ENCODE measurements at places on chromosomes 11 and 22.

GRCh38 chr11:24005202-24005876 lies 491.5 kb upstream of the LUZP2 start:
- H3K27ac ChIP-seq = no peak overlapping the region

DNA sequence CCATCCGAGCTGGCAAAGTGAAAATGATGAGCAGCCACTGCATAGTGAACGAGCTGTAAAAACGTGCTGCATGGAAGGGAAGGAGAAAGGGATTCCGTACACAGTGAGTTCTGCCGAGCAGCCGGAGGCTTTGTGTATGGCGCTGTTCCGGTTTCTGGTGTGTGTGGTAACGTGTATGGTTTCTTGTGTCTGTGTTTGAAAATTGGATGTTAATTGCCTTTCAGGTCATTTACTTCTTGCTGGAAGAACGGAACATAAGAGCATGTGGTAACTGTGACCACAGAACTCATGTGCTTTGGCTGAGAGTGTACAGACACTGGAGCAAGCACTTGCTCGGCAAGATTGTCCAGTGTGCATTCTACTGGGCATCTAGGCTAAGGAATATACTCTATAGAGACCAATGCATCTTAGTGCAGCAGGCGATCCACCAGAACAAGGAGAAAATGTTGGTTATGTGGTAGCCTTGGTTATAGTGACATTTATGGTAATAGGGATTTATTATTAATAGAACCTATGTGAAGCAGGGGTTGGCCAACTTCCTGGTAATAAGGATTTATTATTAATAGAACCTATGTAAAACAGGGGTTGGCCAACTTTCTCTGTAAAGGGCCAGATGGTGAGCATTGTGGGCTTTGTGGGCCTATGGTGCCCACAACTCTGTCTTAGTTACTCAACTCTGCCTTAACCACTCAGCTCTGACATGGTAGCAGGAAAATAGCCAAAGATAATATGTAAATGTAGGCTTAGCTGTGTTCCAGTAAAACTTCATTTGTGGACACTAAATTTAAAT lies 49.2 kb downstream of the GRAMD1B start:
- DNase-seq = no peak
- no peaks in the 10 kb centered on the region for H3K36me3 ChIP-seq
- no peak overlapping the region for H3K27ac ChIP-seq
- peaks cover 3% of the 10 kb centered on the region for H3K27me3 ChIP-seq
- H3K4me1 ChIP-seq = peaks cover 2% of the 10 kb centered on the region

GRCh38 chr11:56948991-56949515 lies 39.7 kb upstream of the OR5AK2 start:
- no peak overlapping the region for H3K27ac ChIP-seq
- no peaks in the 10 kb centered on the region for H3K36me3 ChIP-seq
- H3K4me3 ChIP-seq = no peak overlapping the region
- DNase-seq = no peak
- H3K27me3 ChIP-seq = no peaks in the 10 kb centered on the region
- no peaks in the 10 kb centered on the region for H3K4me1 ChIP-seq

DNA sequence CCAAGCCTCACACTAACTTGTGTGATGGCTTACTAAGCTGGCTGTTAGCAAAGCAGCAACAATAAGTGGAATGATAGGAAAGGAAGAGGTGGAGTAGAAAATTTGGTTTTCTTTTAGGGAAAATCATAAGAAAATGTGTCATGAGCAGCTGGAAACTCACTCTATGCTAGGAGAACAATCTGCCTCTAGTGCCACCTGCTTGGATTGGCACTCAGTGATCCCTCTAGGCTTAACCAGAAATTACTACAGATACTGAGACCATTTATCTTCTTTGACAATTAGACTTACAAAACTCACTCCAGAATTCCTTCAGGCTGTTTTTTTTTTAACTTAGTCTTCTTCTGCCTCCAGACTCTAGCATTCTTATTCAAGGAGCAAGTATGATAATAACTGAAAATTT lies 117.3 kb downstream of the CD44 start:
- H3K27ac ChIP-seq = no peak overlapping the region
- no peak overlapping the region for H3K4me3 ChIP-seq
- no peaks in the 10 kb centered on the region for H3K27me3 ChIP-seq
- peaks cover 4% of the 10 kb centered on the region for H3K4me1 ChIP-seq
- H3K36me3 ChIP-seq = peaks cover 3% of the 10 kb centered on the region
- DNase-seq = no peak

DNA sequence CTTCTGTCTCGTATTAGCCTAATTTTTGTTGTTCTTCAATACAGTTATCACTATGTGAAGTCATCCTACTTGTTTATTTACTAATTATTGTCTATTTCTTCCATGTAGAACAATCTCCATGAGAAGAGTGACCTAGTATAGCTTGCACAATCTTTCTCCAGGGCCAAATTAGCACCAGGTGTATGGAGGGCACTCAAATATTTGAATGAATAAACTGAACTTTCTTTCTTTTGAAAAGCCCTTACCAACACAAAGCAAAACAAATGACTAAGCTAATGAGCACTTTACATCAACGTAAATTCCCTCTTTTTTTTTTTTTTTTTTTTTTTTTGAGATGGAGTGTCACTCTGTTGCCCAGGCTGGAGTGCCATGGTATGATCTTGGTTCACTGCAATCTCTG lies 34.2 kb downstream of the ABTB2 start:
- no peak overlapping the region for H3K4me3 ChIP-seq
- H3K27ac ChIP-seq = no peak overlapping the region
- no peaks in the 10 kb centered on the region for H3K27me3 ChIP-seq
- DNase-seq = no peak

DNA sequence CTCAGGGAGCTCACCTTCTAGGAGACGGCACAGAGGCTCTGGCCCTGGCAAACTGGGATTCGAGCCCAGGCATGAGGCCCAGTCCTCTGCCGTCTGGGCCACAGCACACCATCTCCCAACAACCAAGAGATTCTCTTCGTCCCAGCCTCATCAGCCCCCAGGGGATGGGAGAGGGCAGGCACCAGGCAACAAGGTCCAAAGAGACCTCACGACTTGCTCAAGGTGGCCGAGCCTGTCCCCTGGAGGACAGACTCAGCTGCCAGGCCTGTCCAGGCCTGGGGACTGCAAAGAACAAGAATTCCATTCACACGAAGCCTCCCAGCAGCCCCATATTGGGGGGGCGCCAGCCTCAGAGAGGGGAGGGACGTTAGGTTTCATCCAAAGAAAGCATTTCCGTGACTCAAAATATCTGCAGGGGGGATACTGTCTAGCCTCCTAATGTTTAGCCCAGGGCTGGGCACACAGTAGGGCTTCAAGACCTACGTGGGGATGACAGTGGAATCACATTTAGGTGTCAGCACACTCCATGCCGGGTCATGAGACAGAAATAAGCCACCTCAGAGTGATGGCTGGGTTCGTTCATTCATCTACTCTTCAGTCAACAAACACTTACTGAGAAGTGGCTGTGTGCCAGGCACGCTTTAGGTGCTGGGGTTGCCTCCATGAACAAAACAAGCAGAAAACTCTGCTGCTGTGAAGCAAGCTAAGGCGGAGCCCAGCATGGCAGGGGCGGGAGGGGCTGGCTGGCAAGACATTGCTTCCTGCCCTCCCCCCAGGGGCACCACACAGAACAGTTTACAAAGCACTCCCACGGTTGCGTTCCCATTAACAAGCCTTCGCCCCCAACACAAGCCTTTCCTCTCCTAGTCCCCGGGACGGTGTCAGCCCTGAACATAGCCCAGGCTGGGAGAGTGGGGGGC lies 1.2 kb downstream of the CARNS1 start:
- DNase-seq = no peak
- H3K4me1 ChIP-seq = peaks cover 6% of the 10 kb centered on the region
- H3K27me3 ChIP-seq = peaks cover 20% of the 10 kb centered on the region
- H3K36me3 ChIP-seq = no peaks in the 10 kb centered on the region
- H3K27ac ChIP-seq = no peak overlapping the region
